ENCODE measurements at places on chromosomes 11 and 22.

DNA sequence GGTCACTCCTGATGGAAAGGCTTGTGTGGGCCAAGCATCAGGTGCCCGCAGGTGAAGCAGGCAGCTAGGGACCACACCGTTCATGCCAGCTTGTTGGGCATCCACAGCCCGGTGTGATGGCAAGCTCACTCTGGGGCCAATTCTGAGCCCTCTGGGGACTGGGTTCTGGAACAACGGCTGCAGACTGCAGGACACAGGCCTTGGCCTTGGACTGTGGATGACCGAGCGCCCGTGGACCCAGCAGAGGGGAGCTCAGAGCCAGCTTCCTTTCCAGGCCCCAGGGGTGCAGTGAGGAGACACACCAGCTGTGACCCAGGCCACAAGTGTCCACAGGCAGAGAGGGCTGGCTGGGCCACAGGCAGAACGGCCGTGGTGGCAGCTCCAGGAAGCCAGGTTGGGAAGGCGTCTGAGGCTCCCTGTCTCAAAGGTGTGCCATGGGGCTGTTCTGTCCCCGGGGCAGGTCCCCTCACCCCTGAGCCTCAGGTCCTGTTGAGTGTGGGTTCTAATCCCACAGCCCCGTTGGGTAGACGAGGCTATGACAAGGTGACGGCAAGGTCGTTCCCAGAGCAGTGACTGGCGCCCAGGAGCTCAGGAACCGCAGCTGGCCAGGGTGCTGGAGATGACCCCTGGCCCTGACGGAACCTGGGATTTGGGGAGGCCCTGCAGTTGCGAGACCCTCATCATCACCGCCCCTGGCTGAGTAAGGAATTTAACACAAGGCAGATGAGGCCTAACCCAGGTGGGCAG lies 1079.4 kb downstream of the BRD1 start:
- no peak for DNase-seq

- no peak for DNase-seq
Observed at GRCh38 chr11:86951706-86952105, 3.5 kb downstream of the FZD4 start.

DNA sequence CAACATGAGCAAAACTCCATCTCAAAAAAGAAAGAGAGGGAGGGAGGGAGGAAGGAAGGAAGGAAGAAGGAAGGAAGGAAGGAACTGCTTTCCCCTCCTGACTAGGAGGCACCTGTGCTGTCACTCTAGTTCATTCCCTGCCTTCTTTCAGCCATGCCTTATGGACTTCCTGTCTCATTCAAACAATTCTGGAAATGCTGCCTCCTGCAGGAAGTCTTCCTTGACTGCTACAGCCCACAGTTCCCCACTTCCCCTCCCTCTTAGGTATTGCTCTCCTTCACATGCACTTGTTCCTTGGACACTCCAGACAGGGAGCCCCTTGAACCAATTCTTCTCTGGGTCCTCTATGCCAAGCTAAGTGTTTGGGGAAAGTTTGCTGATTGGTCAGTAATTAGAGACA lies 31.6 kb upstream of the WNT11 start:
- no peak for DNase-seq

DNA sequence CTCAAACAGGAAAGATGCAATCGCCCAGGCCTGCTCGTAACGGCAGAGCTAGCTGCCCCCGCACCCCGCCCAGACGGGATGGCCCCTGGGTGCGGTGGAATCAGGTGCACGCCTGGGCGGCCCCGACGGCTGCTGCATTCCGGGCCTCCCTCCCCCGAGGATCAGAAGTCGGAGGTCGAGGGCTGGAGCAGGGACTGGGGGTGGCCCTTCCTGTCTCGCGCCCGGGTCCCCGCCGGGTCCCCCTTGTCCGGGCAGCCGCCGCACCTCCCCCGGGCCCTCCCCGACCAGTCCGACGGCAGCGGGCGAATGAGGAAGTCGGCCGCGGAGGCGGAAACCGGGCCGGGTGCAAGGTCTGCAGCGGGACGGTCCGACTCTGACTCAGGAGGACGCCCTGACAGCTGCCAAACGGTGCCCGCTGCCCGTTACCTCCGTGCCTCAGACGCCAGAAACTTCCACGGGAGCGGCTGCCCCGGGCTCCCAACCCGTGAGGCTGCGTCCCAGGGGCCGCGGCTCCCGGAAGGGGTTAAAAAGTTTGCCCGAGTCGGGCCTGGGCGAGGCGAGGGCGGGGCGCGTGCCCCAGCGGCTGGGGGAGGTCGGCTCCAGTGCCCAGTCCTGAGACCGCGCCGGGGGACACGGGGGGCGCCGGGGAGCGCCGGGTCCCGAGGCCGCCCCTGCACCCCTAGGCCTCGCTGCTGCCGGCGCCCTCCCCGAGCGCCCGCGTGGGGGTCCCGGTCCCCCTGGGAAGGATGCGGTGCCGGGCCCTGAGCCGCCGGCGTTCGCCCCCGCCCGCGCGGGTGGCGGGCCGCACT lies 663 bp downstream of the MYH9 start:
- DNase-seq, result no peak

GRCh38 chr11:100876815-100877520 lies 189.9 kb downstream of the ARHGAP42 start:
- DNase-seq, result peak; percentile 87

- DNase-seq, result no peak
Observed at GRCh38 chr11:2428322-2428795, 16.0 kb downstream of the TRPM5 start.

- no peak for DNase-seq
Observed at GRCh38 chr11:117096201-117096991, 1.8 kb downstream of the SIK3 start.

- no peak for DNase-seq
Observed at GRCh38 chr11:109112261-109112660, 309.7 kb upstream of the C11orf87 start.

DNA sequence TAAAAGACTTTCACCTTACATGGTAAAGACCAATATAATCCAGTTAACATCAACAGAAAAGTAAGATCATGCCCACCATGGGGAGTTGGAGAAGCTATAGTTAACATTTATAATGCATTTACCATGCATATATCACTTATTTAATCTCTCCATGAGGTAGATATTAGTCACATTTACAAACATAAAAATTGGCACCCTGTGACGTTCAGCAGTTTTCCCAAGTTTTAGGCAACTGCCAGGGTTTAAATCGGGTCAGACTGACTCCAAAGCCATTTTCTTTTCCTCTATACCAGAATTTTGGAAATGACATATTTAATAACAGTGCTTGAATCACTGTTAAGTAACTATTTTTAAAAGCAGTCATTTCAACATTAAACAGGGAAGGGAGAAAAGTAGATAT lies 266.3 kb downstream of the DDX10 start:
- DNase-seq, result no peak

Data from brain pericyte (primary cell).